8988T (cell line): ENCODE measurements at places on chromosomes 2 and 18.

GRCh38 chr18:49028801-49029506 is 78.2 kb upstream of the SMAD7 start:
- no peak for DNase-seq

DNA sequence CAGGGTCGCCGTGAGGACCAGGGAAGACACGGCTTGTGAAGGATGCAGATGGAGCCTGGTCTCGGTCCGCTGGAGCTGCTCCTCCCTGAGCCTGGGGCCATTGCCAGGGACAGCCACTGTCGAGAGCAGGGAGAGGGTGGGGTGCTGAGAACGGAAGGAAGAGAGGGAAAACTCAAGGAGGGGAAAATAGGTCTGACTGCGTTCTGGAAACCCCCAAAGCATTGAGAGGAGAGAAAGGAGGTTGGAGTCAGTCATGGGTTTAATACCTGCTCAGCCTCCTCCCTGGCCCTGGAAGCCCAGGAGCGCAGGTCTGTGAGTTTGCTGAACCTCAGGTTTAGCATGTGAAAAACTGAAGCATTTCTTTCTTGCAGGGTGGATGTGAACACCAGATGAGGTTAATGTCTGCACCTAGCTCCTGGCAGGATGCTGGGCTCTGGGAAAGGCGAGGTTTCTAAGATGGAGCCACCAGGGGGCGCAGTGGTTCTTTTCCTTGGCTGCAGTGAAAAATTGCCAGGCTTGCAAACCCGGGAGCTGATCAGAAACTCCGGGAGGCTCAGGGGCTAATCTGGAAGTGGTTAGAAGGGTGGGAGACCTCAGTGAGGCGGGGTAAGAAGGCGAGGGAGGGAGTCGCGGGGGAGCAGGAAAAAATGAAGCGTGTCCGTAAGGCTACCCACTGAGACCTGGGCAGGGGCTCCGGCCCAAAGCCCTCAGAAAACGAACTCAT is 33.6 kb upstream of the RNF149 start:
- DNase-seq = peak; percentile 53

DNA sequence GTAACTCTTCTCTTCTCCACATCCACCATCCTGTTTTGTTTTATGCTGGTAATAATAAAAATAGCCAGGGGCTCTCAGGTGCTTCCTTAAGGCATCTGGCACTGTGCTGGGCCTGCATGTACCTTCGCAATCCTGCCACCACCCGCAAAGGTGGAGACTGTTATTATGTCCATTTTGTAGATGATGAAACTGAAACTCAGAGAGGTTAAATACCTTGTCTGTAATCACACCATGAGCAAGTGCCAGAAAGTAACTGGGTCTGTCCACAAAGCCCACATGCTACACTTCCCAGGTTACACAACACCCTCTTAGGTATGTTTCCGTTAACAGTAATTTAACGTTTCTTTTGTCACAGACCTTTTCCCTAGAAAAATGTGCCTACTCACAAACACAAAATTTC is 27.0 kb downstream of the NRP2 start:
- DNase-seq = no peak

- DNase-seq = no peak
Measured at GRCh38 chr2:3078684-3079083, 298.9 kb downstream of the EIPR1 start.

- no peak for DNase-seq
Measured at GRCh38 chr2:202148515-202149154, 75.6 kb downstream of the KIAA2012 start.

- DNase-seq = no peak
Measured at GRCh38 chr2:231183851-231184250, 14.6 kb upstream of the ARMC9 start.
